ENCODE measurements at places on chromosomes 12 and 14.

DNA sequence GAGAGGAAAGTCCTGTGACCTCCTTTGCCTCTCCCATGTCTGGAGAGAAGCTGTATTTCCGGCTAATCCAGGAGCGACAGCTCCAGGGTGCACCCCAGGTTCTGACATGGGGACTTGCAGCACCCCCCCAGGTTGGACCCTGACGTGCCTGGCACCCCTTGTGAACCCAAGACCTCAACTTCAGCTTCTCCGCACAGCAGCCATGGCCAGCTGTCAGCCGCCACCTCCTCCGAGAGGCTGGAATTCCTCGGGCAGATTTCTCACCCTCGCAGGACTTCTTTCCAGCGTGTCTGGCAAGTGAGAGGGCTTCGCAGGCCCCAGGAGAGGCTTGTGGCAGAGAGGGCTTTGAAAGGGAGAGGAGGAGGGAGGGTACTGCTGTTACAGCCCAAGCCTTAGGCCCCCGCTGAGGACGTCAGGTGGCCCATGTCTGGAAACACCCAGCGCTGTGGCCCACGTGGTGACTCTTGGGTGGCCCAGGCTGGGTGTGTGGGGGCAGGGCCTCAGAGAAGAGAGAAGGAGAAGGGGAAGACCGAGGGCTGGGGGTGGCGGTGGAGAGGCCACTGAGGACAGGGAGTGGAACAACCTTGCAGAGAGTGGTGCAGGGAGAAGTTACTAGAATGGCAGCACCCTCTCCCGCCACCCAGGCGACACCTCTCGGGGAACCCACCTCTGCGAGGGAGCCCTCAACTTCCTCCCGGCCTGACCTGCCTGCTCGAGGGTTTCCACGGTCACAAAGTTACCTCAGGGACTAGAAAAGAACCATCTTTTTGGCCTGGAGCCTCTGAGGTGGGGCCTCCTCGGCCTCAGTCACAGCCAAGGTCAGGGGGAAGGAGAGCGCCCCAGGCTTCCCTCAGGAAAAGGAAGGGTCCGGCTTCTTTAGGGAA, 11.7 kb upstream of the RPS6KL1 start:
- DNase-seq = no peak

DNA sequence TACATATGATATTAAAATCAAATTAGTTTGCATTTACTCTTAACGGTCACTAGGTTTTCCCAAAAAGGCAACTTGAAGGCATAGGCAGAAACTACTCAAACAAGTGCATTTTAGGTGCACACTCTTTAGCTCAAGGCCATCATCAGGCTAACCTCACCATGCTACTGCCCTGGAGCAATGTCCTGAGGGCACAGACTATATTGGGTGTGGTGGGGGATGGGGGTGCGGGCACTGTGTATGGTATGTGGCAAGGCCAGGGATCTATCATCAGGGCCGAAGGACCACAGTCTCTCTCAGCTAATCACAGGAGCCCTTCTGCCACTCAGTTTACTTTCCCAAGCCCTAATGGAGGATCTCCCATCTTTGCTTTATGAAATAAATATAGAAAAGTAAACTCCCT, 51.9 kb downstream of the SH2B3 start:
- DNase-seq = no peak

GRCh38 chr12:32061033-32061432, 45.6 kb upstream of the BICD1 start:
- DNase-seq = no peak

DNA sequence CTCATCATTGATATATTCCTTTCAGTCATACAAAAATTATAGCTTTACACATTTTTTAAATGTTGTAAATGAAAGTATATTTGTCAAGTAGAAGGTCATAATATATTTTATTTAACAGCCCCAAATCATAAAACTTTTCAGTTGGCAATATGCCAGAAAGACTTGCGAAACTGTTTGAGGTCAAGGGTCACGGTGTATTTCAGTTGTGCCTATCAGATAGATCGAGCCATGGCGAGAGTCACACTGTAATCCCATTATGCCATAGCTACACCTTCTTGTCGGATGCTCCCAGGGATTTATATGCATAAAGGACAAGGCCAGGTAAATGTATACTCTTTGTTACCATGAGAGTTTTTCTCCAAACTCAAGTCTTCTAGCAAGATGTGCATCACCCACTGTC, 26.7 kb upstream of the G2E3 start:
- DNase-seq = no peak

DNA sequence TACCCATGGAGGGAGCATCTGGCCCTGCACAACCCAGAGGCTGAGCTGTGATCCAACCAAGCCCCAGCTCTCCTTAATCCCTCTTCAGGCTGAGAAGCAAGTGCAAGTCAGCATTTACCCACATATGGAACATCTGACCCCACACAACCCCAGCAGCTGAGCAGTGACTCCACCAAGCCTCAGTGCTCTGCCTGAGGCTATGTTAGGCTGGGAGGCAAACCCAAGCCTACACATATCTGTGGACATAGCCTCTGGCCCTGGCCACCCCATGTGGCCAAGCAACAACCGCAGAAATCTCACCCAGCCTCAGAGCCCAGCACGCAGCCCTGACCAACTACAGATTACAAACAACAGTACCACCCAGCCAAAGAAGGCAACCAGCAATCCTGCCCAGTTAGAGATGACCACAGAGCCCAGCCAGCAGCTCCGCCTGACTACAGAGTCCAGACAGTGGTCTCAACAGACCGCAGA, 142.8 kb downstream of the NUAK1 start:
- DNase-seq = no peak

DNA sequence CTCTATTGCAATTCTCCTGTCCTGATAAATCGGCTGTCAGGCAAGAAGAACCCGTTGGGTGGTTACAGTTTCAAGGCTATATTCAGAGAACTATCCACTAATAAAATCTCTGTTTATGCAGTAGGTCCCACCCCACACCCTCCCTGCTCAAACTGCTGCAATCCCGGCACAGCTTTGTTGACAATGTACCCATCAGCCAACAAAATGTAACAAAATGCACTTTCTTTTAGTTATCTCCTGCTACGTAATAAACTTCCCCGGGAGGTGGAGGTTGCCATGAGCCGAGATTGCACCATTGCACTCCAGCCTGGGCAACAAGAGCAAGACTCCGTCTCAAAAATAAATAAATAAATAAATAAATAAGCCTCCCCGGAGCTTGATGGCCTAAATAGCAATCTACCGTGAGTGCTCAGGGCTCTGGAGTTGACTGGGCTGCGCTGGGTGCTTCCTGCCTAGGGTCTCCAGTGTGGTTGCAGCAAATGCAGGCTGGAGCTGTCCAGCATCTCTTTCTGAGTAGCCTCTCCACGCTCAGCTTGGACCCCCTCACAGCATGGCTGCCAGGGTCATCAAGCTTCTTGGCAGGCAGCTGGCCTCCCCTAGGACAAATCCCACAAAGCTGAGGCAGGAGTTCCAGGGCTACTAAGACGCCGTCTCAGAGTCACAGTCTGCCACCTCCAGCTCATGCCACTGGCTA, 43.2 kb upstream of the FBRSL1 start:
- no peak for DNase-seq

DNA sequence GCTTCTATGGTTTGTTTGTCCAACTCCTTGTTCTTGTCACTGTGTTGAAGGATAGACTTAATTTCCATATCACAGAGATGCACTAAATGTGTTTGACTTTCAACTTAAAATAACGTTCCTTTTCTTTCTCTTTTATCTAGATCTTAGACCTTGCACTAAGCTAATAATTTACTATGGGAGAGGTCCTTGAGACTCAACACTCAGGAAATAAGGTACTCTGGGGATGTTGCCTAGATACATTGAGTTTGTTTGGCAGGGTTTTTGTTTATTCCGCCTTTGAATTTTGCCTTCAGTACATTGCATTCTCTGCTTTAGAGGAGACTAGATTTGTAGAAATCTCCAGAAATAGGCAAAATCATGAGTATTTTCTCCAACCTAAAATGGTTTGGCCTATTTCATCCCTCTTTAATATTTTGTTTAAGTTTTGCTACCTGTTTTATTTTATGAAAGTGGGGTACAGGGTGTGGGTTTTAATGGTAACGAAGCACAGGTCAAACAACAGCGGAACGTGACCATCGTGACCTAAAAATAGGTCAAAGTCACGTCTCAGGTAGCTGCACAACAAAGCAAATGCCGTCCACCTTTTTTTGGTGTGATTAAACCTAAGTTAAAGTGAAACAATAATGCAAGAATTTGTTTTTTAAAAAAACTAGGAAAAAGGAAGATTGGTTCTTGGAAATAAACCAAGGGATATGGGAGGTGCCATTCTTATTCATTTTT, 115.3 kb upstream of the CPSF6 start:
- DNase-seq = no peak

DNA sequence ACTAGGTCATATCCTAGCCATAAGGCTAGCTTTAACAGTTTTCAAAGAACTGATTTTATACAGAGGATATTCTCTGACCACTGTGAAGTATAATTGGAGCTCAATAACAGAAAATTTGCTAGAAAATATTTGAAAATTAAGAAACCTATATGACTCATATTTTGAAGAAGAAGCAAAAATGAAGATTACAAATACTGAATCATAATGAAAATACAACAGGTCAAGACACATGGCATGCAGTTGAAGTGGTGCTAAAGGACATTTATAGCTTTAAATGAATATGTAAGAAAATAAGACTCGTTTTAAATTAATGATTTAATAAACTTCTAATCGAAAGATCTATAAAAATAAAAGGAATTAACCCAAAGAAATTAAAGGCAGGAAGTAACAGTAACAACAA, 1234.6 kb downstream of the SLC16A7 start:
- DNase-seq = no peak

DNA sequence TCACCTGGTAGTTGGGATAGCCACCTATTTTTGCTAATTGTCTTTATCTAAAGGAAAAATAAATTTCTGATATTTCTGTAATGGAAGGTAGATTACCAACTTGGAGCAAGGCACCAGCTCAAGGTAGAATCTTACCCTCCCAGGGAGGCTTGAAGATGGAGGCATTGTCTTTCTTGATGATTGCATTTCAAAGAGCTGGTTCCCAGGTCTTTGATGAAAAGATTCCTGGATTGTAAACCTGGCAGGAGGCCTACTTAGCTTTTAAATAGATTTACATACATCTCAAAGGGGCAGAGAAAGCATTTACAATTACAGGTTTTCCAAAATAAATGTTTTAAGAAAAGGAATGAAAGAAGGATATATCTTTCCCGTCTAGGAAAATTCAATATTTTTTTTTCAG, 729.2 kb downstream of the LRFN5 start:
- DNase-seq = no peak

- DNase-seq = no peak
Measured at GRCh38 chr12:77577791-77578190, 252.9 kb upstream of the NAV3 start.

GRCh38 chr12:101697930-101698799, 725 bp downstream of the CHPT1 start:
- DNase-seq = peak; percentile 22

- DNase-seq = no peak
Measured at GRCh38 chr12:39138268-39138667, 232.9 kb upstream of the CPNE8 start.

DNA sequence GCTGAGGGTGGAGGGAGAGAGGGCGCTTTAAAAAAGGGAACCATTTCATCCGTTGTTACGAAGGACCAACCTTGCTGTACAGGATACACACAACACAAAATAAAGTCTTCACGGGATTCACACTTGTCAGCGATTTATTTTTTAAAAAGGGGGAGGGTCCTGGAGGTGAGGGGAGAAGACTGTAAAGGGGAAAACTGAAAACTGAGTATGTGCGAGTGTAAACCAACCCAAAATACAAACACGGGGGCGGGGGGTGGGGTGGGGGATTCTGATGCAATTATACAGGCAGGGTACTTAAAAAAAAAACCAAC, 499 bp upstream of the PRKAG1 start:
- no peak for DNase-seq

DNA sequence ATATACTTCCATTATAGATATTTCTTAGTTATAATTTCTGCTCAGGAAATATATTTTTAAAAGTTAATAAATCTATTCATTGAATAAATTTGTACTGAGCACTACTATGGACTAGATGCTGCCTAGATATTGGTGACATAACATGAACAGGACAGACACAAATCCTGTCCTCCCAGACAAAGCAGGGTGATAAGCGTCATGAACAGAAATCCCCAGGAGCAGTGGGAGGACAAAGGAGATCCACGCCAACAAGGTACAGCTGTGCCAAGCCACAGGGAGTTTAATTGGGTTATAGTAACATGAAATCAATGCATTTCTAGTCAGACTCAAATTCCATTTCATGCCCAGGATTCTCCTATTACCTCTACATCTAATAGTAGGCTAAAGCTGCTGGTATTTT, 171.8 kb upstream of the CPNE8 start:
- DNase-seq = no peak

DNA sequence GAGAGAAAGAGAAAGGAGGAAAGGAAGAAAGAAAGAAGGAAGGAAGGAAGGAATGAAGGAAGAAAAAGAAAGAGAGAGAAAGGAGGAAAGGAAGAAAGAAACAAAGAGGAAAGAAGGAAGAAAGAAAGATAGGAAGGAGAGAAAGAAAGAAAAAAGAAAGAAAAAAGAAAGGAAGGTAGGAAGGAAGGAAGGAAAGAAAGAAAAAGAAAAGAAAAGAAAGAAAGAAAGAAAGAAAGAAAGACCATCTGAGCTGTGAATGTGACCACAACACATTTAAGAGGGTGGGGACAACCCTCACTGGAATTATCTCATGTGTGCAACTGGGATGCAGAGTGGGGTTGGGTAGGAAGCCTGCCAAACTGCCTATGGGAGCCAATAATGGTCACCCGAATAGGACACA, 36.0 kb upstream of the BATF start:
- DNase-seq = no peak

DNA sequence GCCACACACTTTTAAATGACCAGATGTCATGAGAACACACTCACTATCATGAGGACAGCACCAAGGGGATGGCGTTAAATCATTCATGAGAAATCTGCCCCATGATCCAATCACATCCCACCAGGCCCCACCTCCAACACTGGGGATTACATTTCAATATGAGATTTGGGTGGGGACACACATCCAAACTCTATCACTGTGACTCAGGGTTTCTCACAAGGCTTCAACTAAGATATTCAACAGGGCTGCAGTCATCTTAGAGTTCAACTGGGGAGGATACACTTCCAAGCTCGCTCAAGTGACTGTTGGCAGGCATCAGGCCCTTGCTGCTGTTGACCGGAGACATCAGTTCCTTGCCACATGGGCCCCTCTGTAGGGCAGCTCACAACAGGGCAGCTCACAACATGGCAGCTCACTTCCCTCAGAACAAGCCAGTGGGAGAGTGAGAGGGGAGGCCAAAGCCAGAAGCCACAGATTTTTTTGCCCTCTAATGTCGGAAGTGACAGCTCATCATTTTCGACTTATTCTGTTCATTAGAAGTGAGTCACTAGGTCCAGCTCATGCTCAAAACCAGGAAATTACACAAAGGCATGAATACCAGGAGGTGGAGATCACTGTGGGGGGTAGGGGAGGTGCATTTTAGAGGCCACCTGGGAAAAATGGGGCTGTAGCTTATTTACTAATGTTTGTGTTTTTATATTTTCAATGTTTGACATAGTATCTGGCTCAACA, 50.8 kb upstream of the PTHLH start:
- no peak for DNase-seq
